ENCODE measurements at places on chromosomes 1 and 21.

GRCh38 chr1:236119943-236120484 lies 22.3 kb upstream of the GPR137B start:
- no peak for DNase-seq

DNA sequence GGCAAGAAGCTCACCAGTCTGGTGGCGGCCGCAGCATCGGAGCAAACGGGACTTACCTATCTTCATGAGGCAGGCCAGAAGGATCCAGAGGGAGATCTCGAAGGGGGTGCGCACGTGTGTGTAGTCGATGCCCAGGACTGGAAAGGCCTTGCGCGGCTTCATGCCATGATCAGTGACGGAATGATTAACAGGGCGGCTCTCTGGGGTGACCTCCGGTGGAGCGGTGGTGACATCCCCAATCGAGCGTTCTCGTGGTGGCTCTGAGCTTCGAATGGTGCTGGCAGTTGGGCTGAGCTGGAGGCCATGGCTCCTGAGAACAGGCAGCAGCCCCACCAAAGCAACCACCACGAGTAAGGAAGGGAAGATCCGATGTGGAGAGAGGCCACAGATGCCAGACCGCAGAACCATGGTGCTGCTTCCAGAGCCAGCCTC lies 982 bp downstream of the SLC9A1 start:
- no peak for DNase-seq

- DNase-seq = no peak
These were observed 145.3 kb upstream of the ADAMTS5 start for GRCh38 chr21:27112186-27112585.

DNA sequence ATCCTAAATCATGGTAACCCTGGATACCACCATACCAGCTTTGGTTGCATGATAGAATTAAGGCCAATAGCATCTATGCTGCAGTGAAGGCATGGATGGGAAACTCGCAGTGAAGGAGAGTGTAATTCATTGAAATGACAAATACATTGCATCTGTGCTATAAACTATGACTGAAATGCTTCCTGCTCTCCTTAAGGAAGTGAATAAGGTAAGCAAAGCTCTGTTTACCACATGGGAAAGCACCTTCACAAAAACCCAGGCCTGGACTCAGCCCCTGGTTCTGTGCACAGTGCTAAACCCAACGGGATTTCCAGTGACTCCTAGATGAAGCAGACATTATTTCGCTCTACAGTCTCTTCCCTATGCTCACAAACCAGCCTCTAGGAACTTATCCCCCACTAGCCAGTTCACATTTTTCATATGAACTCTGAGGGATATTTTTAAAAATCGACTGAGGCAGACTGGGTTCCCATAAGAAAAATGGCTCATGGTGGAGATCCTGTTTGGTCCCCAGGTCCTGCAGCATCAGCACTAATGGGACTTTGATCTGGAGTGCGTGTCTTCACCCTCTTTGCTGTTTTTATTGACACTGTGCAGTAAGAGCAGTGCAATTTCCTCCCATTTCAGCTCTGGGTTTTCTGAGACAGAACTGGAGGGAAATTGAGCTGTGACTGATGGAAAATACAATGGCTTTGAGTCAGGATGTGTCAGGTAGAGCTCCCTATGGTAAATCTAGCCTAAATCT lies 362.7 kb downstream of the SIPA1L2 start:
- DNase-seq = no peak

GRCh38 chr21:16775076-16775475 lies 737.8 kb upstream of the CXADR start:
- no peak for DNase-seq

GRCh38 chr1:179786815-179787685 lies 44.0 kb downstream of the FAM163A start:
- DNase-seq = no peak

- DNase-seq = no peak
These were observed 11.6 kb downstream of the FAAH start for GRCh38 chr1:46405724-46406123.

DNA sequence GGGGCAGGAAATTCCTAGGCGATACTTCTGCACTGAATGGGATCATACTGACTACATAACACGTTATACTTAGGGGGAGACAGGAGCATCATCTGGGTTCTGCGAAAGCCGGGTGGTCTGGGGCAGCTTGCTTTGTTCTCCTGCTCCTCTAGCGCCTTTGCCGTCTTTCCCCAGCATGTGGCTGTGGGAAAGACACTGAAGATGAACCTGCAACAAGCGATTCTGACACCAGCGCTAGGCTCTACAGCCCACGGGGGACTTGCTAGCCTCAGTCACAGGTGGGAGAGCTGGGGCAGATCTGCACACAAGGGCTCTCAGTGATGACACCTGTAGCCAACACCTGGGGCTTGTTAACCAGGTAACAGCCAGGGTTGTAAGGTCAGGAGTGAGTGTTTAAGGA lies 51.8 kb downstream of the CD46 start:
- no peak for DNase-seq

- no peak for DNase-seq
These were observed 750.3 kb upstream of the ADGRL2 start for GRCh38 chr1:81050390-81050789.

DNA sequence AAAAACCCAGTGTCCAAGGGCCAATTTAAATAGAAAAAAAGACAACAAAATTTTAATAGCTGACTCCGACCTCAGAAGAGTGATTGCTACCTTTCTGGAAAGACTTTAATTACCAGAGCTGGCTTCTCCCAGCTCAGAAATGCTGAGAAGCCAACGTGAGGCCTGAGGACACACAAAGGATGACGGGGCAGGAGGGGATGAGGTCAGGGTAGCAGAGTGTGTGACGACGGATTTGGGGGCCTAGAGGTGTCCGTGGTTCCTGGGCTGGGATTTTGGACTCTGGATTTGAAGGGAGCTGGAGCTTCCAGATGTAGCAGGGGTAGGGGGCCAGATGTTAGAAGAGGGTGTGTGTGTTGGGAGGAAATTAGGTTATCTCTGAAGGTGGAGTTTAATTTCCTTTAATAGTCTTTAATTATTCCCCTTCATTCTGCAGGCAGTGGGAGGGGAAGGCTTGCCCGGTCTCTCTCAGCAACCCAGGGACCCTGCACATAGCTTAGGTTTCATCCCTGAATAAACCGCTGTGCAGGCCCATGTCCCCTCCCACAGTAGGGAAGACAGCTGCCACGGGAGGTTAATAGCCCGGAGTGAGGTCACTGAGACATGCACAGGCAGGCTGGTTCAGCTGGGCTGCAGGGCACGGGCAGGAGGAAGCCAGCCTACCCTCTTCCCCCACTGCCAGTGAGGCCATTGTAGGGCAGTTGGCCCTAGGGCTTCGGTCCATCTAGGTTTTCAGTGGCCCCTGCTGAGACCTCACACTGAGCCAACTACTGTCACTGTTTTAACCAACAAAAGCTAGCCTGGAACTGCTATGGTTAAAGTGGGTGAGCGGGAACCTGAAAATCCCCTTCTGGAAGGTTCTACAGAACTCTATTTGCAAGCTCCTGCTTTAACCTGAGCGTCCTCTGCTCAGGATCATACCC lies 3.8 kb upstream of the PADI3 start:
- no peak for DNase-seq

DNA sequence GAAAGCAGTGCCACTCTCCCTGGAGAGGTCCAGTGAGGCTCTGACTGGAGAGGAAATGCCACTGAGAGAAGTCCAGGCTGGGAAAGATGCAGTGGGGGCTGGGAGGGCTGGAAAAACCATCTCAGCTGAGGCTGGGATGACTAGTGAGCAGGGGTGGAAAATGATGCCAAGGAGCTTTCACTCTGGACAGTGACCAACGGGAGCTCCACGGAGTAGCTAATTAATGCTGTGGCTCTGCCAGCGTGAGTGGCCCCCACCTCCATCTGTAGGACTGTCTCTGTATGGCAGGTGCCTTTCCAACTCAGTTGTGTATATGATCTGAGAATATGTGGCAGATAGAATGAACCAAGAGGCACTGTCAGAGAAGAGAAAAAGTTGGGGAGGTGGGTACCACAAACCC lies 86.7 kb downstream of the DDX20 start:
- no peak for DNase-seq

- no peak for DNase-seq
These were observed 477.2 kb downstream of the BRINP3 start for GRCh38 chr1:190000365-190000872.

DNA sequence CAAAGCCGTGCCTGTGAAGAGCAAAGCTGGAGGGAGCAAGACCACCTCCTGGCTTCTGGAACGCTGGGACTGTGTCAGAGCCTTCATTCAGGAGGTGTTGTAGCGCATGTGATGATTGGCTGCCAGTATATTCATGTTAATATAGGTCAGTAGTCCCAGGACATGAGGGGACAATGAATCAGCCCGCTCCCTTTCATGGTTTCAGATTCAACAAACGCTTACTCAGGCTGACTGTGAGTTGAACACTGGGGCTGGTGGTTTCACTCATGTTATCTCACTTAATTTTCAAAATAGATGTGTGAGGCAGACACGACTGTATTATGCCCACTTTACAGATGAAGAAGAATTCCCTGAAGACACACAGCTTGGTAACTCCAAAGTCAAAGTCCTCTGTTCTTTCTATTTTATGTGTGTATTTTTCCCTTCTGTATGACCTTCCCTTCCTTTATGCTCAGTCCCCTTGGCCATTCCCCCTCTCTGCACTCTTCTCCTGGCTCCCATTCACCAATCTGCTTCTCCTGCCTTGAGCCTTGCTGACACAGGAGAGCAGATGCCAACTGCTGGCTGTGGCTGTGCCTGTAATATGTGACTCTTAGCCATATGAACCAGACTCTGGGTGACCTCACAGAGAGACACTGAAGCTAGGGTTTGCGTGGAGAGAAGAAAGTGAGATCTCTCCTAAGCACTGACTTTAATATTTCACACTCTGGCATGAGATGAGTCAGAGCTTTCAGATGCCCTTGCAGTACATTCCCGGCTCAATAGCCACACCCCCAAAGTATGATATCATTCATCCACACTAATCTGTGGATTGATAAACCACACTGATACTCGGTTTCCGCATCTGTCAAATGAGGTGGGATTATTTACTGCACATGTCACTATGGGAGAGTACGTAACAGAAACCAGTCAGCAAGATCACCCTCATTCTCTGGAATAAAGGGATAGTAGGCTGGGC lies 31.4 kb upstream of the KIRREL1 start:
- no peak for DNase-seq

DNA sequence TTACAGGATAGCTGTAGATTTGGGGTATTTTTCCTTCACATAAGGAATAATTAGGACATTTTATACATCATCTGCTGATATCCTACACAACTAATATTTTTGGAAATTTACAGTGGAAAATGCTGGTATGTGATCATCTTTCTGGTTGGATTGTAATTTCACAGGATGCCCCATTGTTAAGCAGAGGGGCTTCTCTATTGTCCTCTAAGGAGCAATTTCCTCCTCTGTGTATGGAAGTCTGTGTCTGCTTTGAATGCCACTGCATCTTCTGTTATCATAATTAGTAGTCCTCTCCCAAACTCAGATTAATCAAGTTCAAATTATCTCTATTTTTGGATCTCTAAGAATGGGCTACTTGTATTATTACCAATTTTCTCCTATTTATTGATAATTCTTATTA lies 988.1 kb upstream of the B3GALT2 start:
- no peak for DNase-seq

All from activated T-cell treated with anti-CD3 and anti-CD28 coated beads for 4 hours (primary cell).